ENCODE measurements at places on chromosomes 7 and 10.

- no peak for DNase-seq
Measured at GRCh38 chr10:13707156-13707881, 120.6 kb downstream of the PRPF18 start.

GRCh38 chr7:88314061-88314491 lies 7.4 kb upstream of the STEAP4 start:
- DNase-seq, result no peak

GRCh38 chr7:102431617-102432298 lies 1.6 kb upstream of the ORAI2 start:
- DNase-seq, result no peak

DNA sequence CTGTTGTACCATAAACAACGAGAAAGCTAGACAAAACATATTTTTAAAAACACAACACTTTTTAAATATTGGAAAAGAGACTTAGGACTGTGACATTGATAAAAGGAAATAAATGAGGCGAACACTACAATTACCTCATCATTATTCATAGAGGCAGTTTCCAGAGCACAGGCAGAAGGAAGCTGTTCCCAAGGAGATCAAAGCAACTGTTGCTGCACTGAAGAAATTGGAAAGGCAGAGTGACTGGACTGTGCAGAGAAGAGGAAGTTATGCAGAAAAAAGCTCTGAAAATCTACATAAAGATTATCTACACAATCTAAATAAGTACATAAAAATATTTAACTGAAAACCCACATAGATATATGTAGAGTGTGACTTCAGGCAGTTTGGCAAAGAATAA lies 32.8 kb downstream of the MYO3A start:
- no peak for DNase-seq

- no peak for DNase-seq
Measured at GRCh38 chr7:19971956-19972355, 198.5 kb upstream of the TMEM196 start.

DNA sequence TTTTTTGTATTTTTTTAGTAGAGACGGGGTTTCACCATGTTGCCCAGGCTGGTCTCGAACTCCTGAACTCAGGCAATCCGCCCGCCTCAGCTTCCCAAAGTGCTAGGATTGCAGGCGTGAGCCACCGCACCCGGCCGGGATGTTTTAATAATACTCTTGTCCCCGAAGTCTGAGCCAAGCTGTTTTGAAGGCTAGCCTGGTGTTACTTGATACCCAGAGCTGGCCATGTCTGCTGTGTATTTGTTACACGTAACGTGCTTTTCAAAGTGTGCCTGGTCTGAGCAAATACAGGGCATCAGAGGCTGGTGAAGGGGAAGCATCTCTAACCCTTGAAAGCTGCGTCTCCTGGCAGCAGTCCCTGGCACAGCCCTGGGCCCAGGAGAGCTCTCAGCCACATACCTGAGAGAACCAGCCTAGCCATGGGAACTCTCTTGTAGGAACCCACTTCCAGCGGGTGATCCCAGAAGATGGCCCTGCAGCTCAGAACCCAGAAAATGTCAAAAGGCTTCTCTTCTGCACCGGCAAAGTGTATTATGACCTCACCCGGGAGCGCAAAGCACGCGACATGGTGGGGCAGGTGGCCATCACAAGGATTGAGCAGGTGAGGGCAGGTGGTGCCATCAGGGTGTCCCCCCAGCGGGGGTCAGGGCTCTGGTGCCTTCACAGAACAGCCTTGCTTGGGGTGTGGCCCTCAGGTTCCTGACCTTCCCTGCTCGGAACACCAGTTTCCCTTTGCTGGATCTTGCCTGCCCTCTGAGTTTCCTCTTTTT lies 41.7 kb upstream of the ZMIZ2 start:
- DNase-seq, result no peak

GRCh38 chr10:50452603-50453002 lies 171.2 kb downstream of the SGMS1 start:
- no peak for DNase-seq

DNA sequence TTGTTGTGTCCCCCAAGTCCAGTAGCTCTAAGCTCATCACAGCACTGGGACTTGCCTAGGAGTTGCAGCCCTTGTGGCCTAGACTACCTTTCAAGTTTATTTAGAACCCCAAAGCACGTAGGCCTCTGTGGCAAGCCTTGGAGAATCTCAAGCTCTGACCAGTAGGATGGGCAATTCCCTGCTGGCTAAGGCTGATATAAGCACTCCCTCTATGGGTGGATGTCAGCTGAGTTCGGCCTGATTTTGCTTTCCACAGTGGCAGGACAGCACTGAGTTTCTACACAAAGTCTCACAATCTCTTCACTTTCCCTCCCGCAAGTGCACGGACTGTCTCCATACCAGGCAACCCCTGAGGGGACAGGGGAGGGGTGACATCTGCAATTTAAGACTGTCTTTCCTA lies 886.4 kb upstream of the LRRN3 start:
- DNase-seq, result no peak

DNA sequence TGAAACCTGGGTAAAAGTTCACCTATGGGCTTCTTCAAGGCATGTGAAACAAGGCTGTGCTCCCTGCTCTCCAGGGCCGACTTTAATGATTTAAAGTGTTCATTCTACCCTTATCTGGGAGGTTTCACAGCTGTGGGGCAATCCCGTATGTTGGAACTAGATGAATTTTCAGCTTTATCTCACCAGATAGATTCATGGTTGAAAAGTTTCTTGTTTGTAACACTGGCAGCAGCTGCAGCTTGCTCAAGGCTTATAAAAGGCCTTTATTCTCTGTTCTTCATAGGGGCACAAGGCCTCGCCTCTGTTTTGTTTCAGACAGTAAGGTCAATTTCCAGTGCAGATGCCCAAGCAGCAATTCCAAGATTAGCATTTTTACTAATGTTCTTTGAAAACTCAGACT lies 70.4 kb upstream of the DNAJB12 start:
- DNase-seq, result no peak

DNA sequence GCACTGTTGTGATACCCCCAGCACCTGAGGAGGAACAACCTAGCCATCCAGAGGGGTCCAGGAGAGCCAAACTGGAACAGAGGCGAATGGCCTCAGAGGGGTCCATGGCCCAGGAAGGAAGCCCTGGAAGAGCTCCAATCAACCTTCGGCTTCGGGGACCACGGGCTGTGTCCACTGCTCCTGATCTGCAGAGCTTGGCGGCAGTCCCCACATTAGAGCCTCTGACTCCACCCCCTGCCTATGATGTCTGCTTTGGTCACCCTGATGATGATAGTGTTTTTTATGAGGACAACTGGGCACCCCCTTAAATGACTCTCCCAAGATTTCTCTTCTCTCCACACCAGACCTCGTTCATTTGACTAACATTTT lies 1.6 kb upstream of the CASP2 start:
- DNase-seq, result no peak

DNA sequence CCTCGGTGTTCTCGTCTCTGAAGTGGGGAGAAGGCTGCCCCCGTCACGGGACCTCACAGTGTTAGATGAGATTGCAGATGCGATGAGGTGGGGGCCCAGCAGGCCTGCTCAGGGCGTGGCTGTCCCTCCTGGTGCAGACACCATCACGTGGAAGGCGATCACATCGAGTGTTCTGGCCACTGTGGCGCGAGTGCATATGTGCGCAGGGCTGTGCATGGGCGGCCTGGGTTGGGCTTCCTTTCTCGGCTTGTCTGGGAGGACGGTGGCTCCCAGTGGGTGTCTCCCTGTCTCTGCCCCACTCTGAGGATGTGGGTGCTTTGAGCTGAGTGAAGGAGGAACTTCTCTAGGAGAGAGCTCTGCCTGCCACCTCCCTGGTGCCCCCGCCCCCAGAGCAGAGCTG lies 83.1 kb downstream of the LHPP start:
- DNase-seq, result no peak

DNA sequence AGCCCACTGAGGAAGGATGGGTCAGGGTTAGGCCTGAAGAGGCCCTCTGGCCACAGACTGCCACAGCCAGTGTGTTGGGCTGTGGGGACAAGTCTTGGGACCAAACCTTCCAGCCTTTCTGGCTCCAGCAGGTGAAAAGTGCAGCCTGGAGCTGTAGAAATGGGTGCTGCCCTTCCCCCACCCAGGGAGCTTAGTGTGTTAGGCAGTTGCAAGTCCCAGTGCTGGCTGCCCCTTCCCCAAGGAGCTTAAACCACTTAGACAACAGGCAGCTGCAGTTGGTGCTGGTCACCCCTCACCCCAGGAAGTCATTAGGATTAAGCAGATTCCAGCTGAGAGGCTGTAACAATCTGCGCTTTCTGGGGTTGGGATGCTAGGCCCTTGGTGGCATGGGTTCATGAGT lies 563.3 kb downstream of the NRG3 start:
- no peak for DNase-seq

- no peak for DNase-seq
Measured at GRCh38 chr10:19833170-19833824, 17.1 kb downstream of the PLXDC2 start.

DNA sequence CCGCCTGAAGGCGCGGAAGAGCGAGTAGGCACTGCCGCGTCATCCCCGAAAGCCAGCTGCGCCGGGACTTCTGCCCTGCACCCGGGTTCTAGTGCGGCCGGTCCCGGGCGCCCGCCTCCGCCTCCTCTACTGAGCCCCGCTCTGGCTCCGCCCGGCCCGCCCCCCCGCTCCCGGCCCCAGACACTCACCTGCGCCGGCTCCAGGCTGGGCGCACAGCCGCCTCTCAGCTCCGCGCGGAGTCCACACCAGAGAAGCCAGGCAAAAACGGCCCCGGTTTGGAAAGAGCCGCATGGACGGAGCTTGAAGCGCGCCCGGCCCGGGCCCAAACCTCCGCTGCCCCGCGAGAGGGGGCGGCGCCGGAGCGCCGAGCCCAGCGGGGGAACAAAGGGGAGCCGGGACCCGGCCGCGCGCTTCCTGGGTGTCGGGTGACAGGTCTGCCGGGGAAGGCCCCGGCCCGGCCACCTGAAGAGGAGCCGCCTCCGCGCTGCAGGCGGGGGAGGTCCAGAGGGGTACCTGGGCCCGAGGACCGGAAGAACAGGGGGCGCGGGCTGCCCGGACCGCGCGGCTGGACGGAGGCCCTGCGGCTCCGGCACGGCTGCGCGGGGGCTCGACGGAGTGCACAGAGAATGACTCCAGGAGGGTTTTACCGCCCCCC lies 168.2 kb downstream of the NRF1 start:
- no peak for DNase-seq

DNA sequence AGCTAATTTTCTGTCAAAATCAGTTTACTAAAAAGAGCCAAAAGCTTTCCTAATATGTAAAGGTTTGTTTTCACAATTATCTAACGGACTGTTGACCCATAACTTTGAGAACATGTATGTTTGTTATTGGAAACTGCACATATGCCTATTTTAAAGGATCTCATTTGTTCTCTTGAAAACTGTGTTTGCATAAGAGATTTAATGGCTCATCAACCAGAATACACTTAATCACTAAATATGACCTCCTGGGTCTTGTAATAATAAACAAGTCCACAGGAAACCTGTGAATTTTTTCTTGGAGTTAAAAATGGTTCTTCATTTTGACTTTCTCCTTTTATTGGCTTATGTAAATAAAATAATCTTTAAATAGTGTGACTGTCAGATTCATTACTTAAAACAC lies 48.3 kb upstream of the STEAP1B start:
- no peak for DNase-seq

- no peak for DNase-seq
Measured at GRCh38 chr7:30148951-30149459, 14.2 kb downstream of the MTURN start.

GRCh38 chr7:127021019-127021738 lies 231.6 kb downstream of the GRM8 start:
- DNase-seq, result no peak

DNA sequence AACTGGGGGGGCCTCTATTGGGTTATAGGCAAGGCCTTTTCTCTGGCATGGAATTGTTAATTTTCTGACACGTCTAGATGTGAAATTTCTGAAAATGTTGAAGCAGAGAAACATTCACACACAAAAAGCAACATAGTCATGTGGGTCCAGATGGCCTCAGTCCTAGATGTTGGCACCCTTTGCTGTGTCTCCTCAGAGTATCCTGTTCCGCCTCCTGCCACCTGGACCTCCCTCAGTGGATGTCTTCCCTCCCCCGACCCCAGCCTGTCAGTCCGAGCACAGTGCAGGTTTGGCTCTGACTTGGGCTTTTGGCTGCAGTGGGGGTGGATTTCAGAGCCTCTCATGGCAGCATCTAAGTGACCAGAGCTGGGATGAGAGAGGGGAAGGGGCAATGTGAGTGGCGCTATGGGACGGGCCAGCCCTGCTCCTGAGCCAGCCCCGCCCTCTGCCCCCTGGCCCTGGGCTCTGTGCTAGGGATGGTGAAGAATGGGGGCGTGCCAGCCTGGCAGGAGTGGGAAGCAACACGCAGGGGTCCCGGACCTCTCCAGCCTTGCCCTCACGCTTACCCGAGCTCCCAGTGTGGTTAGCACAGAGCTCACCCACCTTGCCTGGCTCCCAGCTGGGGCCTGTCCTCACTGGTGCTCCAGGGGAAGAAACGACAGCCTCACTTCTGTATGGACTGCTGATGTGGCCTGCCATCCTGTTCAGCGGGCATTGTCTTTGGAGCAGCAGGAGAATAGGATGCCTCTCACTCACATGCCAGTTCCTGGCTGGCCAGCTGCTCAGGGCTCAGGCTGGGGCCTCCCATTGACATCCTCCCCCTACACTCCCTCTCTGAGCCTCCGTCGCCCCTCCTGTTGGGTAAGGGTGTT lies 6.2 kb downstream of the ATP6V0E2 start:
- no peak for DNase-seq

GRCh38 chr7:57437581-57437980 lies 12.4 kb upstream of the ZNF716 start:
- DNase-seq, result no peak

DNA sequence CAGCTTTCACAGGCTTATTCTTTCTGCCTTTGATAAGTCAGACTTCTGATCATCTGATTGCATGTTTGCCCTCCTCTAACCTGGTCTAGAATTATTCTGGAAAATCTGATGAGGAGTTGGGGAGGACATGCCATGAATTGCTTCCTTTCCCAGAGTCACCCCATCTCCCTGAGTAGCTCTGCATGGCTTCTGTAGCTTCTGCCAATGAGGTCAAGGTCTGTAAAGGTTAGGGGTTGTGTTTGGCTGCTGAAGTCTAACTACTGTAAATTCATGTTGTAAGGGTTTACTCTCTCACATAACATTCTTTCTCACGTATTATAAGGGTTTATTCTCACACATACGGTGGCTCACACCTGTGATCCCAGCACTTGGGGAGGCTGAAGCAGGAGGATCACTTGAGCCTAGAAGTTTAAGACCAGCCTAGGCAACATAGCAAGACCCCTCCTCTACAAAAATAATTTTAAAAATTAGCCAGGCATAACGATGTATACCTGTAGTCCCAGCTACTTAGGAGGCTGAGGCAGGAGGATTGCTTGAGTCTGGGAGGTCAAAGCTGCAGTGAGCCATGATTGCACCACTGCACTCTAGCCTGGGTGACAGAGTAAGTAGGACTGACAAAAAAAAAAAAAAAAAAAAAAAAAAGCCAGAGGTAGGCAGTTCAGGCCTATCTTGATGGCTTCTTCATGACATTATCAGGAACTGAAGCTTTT lies 10.7 kb downstream of the GSTO2 start:
- DNase-seq, result no peak
